ENCODE measurements at places on chromosomes 2 and 18.

DNA sequence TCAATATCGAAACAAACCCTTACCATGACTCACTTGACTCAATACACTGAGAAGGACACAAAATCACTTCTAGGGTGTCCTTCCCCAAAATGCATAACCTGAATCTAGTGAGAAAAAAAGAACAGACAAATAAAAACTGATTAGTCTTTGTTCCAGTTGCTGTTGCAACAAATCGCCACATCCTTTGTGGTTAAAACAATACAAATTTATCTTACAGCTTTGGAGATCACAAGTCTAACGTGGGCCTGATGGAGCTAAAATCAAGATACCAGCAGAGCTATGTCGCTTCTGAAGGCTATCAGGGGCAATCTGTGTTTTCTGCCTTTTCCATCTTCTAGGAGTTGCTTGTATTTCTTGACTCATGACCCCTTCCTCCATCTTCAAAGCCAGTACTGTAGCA, 541.7 kb downstream of the KCNJ3 start:
- no peak for DNase-seq

GRCh38 chr2:26737221-26737620, 26.9 kb upstream of the SLC35F6 start:
- no peak for DNase-seq

DNA sequence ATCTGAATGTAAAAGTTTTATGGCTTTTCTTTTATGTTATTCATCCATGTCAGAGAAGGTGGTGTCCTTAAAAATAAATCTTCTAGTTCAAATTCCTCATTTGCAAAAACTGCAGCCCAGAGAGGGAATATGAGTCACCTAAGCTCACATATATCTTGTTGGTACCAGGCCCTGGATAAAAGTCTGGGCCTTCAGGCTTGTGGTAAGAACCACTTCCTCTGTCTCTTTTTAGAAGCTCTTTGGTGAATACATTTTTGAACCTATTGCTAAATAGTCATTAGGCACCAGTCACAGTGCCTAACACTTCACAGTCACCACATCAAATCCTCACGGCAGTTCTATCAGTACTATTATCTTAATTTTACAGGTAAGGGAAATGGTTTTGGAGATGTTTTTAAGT, 199.2 kb downstream of the KCNS3 start:
- DNase-seq = no peak

- DNase-seq = no peak
Measured at GRCh38 chr18:21163647-21164547, 52.3 kb upstream of the ROCK1 start.

GRCh38 chr2:105427485-105427884, 28.6 kb upstream of the FHL2 start:
- no peak for DNase-seq

DNA sequence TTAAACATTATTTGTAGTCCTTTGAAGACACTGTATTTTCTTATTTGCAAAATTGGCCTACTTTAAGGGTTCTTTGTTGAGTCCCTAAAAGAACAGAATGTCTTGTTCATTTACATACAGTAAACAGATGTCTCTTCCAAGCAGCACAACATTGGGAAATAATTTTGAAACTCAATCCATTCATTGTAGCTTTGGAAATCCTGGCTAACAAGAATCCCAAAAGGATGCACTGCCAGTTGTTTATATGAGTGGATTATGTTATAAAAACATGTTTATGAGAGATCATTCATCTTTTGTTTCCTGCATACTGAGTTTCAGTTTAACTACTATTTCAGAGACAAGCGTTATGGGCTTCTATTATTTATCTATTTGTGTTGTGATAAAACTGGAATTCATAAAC, 499.3 kb downstream of the PID1 start:
- no peak for DNase-seq

GRCh38 chr2:97706708-97707345, 6.5 kb upstream of the ZAP70 start:
- no peak for DNase-seq

All from NCI-H1930 (cell line).